ENCODE measurements at places on chromosomes 11 and 22.
A peak's percentile ranks its signal among the peaks of the same experiment; 100 is the strongest.

- no peak for DNase-seq
Measured at GRCh38 chr11:74683279-74683871, 47.9 kb downstream of the CHRDL2 start.

DNA sequence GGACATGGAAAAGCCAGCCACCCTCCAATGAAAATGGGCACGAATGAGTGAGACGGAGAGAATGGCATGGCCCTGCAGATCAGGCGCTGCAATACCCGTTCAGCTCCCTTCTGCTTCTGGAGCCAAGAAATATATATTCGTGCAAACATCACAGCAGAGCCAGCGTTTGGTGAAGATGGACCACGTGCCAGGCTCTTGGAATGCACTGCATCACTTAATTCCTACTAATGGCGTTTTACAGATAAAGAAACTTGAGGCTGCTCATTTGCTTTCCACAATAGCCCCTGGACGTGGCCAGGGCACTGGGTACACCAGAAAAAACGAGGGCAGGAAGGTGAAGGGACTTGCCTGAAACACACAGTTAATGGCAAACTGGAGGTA is 1.6 kb upstream of the FXYD2 start:
- no peak for DNase-seq

- DNase-seq = no peak
Measured at GRCh38 chr11:45737056-45737455, 67.9 kb upstream of the SLC35C1 start.

DNA sequence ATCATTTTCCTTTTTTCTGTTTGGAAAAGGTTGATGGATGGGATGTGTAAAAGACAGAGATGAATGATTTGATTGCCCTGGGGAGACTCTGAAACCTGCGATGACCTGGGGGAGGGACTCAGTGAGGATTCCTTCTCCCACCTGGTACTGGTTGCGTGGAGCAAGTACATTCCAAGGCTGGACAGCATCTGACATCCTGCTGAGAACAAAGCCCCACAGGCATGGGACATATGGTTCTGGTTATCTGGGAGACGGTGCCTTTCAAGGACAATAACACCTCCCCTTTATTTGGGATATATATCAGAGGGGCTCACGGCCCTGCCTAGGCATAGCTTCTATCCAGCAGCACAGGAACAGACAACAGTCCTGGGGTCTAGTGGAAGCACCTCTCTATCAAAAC is 527.8 kb downstream of the METTL15 start:
- DNase-seq = no peak

GRCh38 chr11:11798586-11799438 is 43.0 kb upstream of the USP47 start:
- DNase-seq = peak; percentile 72

GRCh38 chr22:37258753-37259401 is 14.8 kb upstream of the RAC2 start:
- DNase-seq = no peak

DNA sequence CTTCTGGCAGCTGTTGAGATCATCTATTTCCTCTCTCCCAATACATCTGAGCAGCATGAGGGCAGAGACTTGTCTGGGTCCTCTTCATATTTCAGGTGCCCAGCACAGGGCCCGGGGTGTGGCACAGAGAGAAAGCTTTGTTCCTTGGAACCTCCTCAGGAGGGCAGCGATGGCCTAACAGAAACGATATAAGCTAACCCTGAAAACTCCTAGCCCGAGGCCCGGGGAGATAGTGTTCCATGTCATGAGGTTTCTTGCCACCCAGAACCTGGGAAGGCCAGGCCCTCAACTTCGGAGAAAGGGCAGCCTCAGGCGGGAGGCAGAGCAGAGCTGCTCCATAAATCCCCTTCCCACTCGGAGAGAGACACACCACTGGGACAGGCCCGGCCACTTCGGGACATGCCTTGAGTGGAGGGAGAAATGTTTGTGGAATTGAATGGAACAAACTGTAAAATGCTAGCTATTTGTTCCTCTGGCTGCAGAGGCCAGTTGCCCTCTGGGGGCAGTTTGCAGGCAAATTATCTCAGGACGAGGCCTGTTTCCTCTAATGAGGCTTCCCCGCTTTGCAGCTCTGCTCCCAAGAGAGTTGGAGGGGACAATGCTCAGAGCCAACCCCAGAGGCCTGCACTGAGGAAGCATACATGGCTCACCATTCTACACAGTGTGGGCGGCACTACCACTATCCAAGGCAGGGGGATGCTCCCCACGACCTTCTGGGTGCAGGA is 11.6 kb downstream of the ARRB1 start:
- no peak for DNase-seq

DNA sequence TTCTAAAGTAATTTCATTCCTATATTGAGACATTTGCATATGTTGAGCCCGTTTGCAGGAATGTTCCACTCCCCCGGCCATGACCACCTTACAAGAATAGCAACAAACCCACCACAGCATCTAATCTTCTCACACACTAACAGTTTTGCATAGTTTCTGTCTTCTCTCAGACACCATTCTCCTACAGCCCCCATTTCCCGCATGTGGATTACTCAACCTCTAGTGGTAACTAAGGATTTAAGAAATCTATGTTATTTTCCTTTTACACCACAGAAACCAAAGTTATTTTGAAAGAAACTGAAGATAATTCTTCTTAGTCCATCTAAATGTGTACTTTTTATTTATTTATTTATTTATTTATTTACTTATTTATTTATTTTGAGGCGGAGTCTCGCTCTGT is 2.3 kb downstream of the MS4A4E start:
- no peak for DNase-seq

DNA sequence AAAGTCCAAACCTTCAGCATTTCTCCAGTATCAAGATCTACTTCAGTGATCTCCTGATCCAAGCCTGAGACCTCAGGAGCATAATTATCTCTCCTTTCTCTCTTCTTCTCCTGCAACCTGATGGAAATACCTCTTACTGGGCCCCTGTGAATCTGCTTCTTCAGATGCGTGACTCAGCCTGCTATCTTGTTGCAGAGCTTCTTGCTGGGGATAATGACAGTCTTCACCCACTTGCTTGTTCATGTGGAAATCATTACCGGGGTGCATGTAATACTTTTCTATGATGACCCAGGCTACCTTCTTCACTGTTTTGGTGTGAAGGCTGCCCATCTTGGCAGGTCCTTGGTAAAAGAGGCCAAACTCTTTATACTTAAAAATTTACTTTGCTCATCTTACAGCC is 140.0 kb upstream of the POU2AF2 start:
- DNase-seq = no peak

GRCh38 chr11:125101596-125101995 is 9.8 kb downstream of the TMEM218 start:
- DNase-seq = no peak

DNA sequence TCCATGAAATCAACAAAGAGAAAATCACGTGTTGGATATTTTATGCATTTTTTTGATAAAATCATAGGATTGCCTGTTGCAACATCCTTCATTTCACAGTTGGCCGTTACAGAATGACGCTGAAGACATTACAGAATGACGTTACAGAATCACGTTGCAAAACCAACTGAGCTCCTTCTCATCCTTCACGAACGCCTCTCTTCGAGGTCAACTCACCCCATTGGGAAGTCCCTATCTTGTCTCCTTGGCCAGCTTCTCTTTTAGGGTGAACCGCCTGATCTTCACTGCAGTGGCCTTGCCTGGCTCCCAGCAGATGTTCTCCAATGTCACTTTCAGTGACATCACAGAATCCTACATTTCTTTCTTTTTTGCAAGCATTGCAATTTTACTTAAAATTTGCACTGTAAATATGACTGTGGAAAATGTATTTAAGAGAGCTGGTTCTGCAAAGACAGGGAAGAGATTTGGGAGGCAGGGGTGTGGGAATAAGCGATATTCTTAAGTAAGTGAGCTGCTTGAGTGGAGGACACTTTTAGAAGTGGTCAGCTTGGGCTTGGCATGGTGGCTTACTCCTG is 5.1 kb downstream of the KRTAP5-7 start:
- no peak for DNase-seq

DNA sequence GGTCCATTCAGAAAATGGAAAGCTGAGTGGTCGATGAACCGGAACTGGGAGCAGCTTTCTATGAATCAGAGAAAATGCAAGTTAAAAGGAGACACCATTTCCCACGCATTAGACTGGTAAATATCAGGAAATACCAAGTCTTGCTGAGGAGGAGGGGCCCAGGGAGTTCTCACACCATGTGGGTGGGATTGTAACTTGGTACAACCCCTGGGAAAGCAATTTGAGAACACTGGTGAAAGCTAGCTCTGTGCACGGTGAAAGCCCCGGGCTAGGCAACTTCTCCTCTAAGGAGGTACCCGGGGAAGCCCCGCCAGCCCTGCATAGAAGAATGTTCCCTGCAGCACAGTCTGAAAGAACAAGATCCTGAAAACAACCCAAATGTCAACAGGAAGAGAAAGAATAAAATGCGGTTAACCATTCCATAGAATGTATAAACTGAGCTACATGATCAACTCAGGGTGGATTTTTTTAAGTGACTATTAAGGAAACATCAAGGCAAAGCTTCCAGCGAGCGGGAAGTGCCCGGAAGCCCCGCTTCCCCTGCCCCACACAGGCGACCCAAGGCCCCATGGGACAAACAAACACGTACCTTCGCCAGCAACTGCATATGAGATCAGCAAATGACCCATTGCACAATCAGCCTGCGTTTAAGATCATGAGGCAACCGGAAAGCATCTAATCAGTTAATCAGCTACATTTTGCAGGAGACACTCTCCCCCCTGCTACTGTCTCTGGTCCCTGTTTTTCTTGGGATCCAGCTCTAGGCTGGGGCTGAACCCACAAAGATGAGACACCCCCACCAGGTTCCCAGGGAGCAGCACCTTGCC is 11.3 kb downstream of the SHANK2 start:
- DNase-seq = no peak

- no peak for DNase-seq
Measured at GRCh38 chr11:125053167-125053566, 9.9 kb upstream of the SLC37A2 start.

GRCh38 chr11:121180183-121180582 is 79.1 kb downstream of the TECTA start:
- no peak for DNase-seq
